ENCODE measurements at places on chromosomes 7 and 10.

DNA sequence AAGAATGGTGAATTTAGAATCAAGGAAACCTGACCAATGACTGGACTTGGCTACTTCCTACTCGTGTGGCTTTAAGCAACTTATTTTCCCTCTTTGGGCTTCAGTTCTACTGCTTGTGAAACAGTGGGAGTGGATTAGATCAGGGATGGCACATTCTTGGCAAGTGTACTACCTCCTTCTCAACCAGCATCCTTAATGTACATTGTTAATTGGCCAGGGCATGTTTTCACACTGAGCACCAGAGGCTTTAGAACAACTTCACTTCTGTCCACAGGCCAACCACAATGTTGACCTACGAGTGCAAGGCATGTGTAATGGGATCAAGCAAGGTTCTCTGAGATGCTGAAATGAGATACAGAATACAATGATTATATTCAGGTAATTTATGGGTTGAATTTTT is 315.3 kb downstream of the ADRA2A start:
- DNase-seq: no peak

DNA sequence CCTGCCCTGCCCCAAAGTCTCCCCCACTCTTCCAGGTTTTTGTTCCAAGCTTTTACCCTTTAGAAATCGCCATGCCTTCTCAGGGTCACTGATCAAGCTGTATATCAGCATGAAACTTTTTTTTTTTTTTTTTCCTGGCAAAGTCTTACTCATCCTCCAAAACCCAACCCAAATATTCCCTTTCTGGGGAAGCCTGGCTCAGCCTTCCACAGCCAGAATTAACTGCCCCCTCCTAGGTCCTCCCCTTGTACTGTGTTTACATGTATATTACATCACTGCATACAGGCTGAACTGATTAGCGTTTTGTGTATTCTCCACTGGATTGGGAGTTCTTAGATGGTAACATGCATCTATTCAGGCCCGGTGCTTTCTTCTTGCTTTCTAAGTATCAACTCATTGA is 4.6 kb upstream of the NOBOX start:
- no peak for DNase-seq

DNA sequence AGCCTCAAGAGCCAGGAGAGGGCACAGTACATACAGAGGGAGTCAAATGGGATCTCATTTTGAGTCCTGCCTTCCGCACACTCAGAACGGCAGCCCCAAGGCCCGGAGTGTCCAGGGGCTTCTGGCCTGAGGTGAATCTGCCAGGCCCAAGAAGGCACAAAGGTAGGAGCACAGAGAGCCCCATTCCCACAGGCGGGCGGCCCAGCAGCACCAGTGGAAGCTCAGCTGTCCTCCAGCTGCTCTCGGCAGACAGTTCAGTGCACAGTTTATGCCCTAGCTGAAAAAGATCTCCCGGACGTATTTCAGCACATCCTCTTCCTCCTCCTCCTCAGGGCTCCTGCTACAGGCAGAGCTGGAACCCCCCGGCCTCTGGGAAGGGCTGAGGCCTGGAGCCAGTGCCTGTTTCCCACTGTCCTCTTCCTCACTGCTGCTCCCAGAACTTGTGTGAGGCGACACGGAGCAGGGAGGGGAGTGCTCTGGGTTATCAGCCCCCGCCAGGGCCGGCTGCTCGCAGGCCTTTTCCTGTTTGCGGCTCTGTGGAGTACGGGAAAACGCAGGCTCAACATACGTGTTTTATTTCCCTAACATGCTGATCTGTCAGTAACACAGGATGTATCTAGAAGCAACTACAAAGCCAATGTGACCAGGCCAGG is 4.0 kb downstream of the CYREN start:
- DNase-seq: no peak

GRCh38 chr10:87760195-87760905 is 57.7 kb downstream of the ATAD1 start:
- DNase-seq: no peak

DNA sequence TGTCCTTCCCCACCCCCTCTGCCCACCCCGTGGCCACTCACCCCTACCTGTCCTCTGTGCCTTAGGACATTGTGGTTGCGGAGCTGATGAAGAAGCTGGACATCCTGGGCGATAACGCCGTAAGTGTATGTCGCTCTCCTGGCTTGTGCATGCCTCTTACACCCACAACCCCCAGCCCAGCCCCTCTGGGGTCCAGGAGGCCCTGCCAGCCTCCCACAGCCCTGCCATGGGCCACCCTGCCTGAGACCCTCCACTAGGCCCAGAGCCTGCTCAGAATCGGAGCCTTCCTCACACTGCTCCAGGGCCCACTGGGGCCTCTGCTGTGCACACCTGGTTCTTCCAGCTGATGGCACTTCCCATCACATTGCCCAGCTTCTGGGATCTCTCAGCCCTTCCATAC is 36.8 kb upstream of the DPYSL4 start:
- peak; percentile 42 for DNase-seq

DNA sequence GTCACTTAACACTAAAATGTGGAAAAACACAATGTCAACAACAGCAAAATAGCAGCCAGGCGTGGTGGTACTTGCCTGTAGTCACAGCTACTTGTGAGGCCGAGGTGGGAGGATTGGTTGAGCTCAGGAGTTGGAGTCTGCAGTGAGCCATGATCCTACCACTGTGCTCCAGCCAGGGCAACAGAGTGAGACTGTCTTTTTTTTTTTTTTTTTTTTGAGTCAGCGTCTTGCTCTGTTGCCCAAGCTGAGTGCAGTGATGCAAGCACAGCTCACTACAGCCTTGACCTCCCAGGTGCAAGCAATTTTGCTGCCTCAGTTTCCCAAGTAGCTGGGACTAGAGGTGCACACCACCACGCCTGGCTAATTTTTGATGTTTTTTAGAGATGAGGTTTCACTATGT is 6.1 kb downstream of the KCTD7 start:
- DNase-seq: no peak

DNA sequence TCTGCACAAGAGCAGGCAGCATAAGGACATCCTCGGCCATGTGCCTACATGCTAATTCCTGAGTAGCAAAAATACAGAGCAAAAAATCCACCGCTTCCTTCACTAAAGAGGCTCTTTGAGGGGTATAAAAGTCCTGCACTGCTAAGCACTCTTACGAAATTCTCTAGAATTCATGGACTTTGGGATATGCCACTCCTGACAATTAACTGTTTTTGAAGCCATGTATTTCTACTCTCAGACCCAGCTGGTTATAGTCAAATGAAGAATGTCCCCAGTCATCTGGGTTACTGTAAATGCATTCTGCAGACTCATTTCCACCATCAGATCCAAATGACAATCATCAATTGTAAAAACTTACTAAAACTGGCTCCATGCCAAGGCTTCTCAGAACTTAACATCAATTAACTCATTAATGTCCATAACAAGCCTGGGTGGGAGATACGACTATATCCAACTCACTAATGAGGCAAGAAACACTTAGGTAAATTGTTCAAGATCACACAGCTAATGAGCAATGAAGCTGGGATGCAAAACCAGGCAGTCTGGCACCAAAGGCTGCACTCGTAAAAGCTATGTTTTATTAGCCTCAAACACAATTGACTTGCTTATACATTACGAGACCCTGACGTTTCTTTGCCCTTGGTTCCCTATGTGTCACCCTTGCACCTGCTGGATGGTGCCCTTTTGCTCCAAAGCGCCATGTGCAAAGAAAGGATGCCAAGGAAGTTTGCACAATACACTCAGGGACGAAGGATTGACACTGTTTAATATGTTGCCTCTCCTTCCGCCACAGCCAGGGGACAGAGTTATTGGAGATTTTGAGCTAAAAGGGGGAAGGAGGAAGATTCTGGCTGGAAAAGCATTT is 250.4 kb downstream of the ELMO1 start:
- no peak for DNase-seq

DNA sequence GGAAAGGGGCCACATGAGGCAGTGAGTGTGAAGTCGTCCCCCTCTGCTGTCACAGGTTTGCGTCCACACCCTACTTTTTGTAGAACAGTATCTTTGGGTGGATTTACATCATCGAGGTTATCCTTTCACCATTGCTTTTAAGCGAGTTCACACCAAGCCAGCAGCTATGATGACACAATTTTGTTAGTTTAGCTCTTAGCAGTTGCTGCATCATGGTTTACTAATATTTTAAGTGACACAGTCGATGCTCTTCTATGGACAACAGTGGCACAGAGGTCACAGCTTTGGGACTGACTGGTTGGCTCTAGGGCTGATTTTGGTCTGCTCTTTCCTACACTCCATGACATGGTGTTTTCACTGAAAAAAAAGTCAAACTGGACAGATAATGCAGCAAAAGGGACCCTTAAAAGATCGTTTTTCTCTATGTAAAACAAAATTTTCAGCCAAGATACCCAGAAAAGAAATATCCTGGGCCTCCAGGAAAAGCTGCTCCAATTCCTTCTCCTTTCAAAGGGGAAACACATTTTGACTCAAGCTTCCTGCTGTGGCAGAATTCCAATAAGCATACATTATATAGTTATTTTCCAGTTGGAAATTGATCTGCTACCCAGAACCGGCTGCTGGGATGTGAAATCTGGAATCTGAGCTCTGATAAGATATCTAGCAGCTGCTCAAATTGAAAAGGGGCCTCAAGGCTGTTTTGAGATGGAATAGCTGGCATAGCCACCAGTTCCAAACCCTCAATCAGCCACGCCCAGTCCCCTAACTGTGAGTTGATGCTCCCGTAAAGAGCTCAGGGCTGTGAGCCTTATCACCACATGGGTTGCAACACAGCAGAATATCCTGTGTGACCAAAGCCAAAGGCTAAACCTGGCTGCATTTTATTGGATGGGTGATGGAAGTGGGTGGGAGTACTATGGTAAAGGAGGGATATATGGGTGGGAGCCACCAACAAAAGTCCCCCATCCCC is 114.2 kb downstream of the SMURF1 start:
- DNase-seq: no peak

DNA sequence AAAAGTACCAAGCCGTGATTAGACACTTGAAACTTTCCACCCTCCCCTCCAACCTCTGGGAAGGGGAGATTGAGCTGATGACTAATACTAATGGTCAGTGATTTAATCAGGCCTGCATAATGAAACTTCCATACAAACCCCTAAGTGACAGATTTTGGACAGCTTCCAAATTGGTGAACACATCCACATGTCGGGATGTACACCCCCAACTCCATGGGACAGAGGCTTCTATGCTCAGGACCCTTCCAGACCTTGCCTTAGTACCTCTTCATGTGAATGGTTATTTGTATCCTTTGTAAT is 4.8 kb downstream of the NUB1 start:
- no peak for DNase-seq

GRCh38 chr10:83582407-83583095 is 556.8 kb upstream of the GHITM start:
- no peak for DNase-seq

- no peak for DNase-seq
Observed at GRCh38 chr7:100969066-100969615, at the start of gene MUC12. Gene MUC12 (plus strand): TSS chr7:100969565. CDS start chr7:100969623, 58 bp downstream.

- DNase-seq: no peak
Observed at GRCh38 chr10:63716016-63716580, 194.9 kb downstream of the REEP3 start.

DNA sequence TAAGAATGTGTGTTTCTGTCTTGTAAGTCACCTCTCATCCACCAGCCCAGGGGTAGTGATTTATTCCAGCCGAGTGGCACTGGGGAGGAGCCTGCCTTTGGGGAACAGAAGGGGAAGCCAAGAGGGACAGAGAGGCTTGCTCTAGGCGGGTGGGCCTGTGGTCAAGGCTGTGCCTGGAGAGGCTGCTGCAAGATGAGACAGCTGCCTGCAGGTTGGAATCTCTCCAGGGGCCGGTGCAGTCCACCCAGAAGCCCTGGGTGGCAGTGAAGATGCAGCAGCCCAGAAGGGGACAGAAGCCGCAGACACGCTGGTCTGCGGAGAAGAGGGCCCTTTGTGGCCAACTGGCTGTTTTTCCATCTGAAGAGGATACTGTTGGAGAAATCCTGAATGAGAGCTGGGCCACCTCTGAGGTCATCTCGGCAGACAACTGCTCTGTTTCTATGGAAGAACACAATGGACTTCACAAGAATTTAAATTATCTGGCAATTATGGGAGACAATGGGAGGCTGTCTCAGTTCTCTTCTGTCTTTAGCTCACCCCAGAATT is 175.7 kb downstream of the GFRA1 start:
- no peak for DNase-seq

DNA sequence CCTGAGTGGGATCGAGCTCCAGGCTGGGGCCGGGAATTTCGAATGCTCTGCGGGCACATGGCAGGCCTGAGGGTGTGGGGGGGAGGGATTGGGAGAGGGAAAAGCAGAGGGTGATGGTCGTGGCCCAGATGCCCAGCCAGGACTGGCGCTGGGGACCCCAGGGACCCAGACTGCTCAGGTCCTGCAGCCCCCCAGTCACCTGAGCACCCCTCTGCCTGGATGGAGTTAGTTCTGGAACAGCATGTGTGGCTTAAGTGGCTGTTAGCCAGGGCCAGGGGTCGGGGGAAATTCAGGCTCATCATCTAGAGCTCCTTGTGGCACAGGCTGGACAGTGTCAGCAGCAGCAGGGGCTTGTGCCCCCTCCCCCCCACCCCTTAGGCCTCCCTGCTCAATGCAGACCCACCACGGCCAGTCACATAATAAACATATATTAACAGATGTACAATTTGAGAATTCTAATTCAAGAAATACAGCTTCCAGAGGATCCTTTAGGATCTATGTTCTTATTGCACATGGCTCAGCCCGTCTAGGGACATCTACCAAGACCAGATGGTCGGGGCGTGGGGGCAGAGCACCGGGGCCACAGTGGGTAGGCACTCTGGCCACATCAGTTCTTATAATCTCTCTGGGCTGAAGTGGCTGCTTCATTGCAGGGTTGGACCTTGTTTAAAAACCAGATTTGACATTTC is 22.2 kb downstream of the DNAJB12 start:
- DNase-seq: no peak

GRCh38 chr7:31896925-31897324 is 173.3 kb downstream of the PDE1C start:
- DNase-seq: no peak

DNA sequence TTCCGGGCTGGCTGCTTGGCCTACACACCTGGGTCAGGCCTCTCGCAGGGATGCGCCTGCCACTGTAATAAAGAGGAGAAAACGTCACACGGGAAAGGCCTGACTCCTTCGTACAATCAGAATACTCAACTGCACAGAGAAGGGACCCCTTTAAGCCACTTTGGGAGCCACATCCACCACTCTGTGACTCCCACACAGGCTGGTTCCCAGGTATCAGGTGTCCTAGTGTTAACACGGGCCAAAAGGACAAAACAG is 5.8 kb upstream of the ZNF736 start:
- DNase-seq: no peak

DNA sequence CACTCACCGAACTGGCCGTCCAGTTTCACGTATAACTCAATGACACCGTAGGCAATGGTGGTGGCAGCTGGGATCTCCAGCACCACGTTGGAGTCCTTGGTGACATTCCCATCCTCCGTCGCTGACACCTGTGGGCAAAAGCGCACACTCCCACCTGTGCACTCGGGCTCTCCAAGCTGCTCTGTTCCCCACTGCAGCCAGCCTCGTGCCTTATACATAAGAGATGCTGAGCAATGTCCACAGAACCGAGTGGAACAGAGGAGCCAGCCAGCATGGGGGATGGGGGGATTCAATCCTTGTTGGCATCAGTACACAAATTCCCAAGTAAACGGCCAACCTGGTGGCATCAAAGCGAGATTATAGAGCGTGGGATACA is 40.0 kb downstream of the GSDME start:
- no peak for DNase-seq

- no peak for DNase-seq
Observed at GRCh38 chr10:30817541-30817940, 188.0 kb upstream of the LYZL2 start.

Measured in suprapubic skin (tissue), 4 donors.